Activated CD8-positive, alpha-beta T cell treated with anti-CD3 and anti-CD28 coated beads for 36 hours (primary cell): ENCODE measurements at places on chromosomes 5 and 9.

- no peaks in the 10 kb centered on the region for H3K27me3 ChIP-seq
- no peak for DNase-seq
- no peaks in the 10 kb centered on the region for H3K4me1 ChIP-seq
- H3K27ac ChIP-seq: no peak overlapping the region
- H3K4me3 ChIP-seq: no peak overlapping the region
- H3K36me3 ChIP-seq: no peaks in the 10 kb centered on the region
Measured at GRCh38 chr5:128984480-128984879, 19.2 kb downstream of the SLC27A6 start.

GRCh38 chr9:97908705-97909104 is 13.6 kb downstream of the TRMO start:
- H3K36me3 ChIP-seq: peaks cover 51% of the 10 kb centered on the region
- peaks cover 64% of the 10 kb centered on the region for H3K4me1 ChIP-seq
- no peak for DNase-seq
- H3K27me3 ChIP-seq: no peaks in the 10 kb centered on the region
- peak overlapping the region; percentile 83 for H3K27ac ChIP-seq

- DNase-seq: no peak
- peaks cover 24% of the 10 kb centered on the region for H3K4me1 ChIP-seq
- no peak overlapping the region for H3K27ac ChIP-seq
- H3K27me3 ChIP-seq: no peaks in the 10 kb centered on the region
- no peaks in the 10 kb centered on the region for H3K36me3 ChIP-seq
- no peak overlapping the region for H3K4me3 ChIP-seq
Measured at GRCh38 chr5:172782169-172783039, 11.4 kb upstream of the DUSP1 start.

DNA sequence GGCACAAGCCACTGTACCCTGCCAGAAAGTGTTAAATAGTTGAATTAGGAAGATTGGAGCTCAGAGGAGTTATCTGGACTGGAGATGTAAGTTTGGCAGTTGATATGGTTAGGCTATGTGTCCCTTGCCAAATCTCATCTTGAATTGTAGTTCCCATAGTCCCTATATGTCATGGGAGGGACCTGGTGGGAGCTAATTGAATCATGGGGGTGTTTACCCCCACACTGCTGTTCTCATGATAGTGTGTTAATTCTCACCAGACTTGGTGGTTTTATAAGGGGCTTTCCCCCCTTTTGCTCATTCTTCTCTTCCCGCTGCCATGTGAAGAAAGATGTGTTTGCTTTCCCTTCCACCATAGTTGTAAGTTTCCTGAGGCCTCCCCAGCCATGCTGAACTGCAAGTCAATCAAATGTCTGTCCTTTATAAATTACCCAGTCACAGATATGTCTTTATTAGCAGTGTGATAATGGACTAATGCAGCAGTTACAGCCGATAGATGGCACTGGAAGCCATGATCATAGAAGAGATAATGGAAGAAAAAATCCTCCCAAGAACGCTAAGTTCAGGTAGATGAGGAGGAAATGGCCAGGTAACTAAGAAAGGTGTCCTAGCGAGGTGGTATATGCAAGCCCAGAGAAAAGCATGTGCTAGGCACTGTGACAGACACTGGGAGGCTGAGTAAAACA is 51.4 kb downstream of the TNFSF8 start:
- no peak overlapping the region for H3K4me3 ChIP-seq
- no peaks in the 10 kb centered on the region for H3K27me3 ChIP-seq
- peaks cover 4% of the 10 kb centered on the region for H3K4me1 ChIP-seq
- no peak overlapping the region for H3K27ac ChIP-seq

GRCh38 chr5:177372910-177373309 is 11.3 kb upstream of the SLC34A1 start:
- peaks cover 53% of the 10 kb centered on the region for H3K4me1 ChIP-seq
- no peak overlapping the region for H3K4me3 ChIP-seq
- H3K36me3 ChIP-seq: peaks cover 38% of the 10 kb centered on the region
- no peaks in the 10 kb centered on the region for H3K27me3 ChIP-seq
- DNase-seq: peak; percentile 46

DNA sequence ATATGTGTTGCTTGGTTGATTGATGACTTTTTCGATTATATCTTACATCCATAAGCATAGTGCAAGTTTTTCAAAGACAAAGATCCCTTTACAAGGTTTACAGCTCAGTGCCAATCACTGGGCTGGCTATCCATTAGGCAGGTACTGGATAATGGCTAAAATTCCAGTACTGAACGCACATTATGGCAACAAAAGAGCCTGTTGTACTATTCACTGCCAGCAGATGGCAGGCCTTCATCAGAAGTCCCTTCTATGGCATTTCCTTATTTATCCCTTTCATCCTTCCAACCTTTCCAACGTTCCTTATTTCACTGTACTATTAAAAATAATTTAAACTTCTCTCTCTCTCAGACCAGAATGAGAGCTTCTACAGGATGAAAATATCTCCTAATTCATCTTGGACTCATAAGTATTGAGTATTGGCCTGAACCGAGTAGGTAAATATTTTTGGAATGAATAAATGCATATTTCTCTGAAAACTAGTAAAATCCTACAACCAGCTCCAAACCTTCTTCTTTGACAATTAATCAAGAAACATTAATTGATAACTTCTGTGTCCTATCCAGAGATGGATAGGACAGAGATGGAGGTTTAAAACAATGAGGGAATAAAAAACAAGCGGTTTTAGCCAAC is 6.7 kb upstream of the WNT8A start:
- H3K27ac ChIP-seq: no peak overlapping the region
- H3K4me3 ChIP-seq: no peak overlapping the region
- DNase-seq: peak; percentile 74
- no peaks in the 10 kb centered on the region for H3K27me3 ChIP-seq
- no peaks in the 10 kb centered on the region for H3K36me3 ChIP-seq

DNA sequence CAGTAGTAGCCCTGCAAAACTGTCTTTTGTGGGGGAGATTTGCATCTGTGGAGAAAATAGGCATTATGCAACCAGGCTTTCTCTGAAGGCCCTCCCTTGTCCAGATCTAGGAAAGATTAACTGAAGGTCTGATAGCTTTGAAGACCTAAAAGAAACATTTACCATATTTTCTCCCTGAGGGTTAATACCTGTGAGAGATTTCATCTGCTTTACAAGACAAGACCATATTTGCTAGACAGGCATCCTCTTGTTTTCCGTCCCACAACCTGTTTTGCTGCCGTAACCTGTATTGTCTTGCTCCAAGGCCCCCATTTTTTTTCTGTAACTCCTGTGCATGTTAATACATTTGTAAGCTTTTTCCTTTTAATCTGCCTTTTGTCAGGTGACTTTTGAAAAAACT is 1985.2 kb upstream of the CDH9 start:
- DNase-seq: no peak
- H3K27ac ChIP-seq: no peak overlapping the region
- H3K27me3 ChIP-seq: no peaks in the 10 kb centered on the region
- H3K4me3 ChIP-seq: no peak overlapping the region
- no peaks in the 10 kb centered on the region for H3K4me1 ChIP-seq
- no peaks in the 10 kb centered on the region for H3K36me3 ChIP-seq

DNA sequence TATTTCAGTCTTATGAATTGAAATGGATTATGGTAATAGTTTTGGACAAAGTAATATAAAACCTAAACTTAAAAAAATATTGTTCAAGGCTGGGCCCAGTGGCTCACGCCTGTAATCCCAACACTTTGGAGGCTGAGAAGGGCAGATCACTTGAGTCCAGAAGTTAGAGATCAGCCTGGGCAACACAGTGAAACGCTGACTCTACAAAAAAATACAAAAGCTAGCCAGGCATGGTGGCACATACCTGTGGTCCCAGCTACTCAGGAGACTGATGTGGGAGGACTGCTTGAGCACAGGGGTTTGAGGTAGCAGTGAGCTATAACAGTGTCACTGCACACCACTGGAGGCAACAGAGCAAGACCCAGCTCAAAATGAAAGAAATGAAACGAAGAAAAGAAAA is 81.9 kb downstream of the SCAI start:
- H3K4me1 ChIP-seq: peaks cover 6% of the 10 kb centered on the region
- no peak overlapping the region for H3K4me3 ChIP-seq
- no peak for DNase-seq

- peaks cover 30% of the 10 kb centered on the region for H3K27me3 ChIP-seq
- peak; percentile 37 for DNase-seq
- no peaks in the 10 kb centered on the region for H3K4me1 ChIP-seq
- peak overlapping the region; percentile 30 for H3K4me3 ChIP-seq
- no peak overlapping the region for H3K27ac ChIP-seq
Measured at GRCh38 chr9:92147030-92147851, 32.0 kb upstream of the SPTLC1 start.

DNA sequence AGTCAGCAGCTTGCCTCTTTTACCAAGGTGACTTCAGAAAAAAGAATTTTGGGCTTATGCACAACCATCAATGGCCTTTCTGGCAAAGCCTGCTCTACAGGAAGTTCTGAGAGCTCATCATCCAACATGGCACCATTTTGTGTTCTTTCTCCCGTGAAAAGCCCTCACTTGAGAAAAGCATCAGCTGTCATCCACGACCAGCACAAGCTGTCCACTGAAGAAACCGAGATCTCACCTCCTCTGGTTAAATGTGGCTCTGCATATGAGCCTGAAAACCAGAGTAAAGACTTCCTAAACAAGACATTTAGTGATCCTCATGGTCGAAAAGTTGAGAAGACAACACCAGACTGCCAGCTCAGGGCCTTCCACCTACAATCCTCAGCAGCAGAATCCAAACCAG is 111.2 kb downstream of the SNCAIP start:
- H3K27me3 ChIP-seq: peaks cover 3% of the 10 kb centered on the region
- no peak overlapping the region for H3K4me3 ChIP-seq
- no peak for DNase-seq
- H3K27ac ChIP-seq: no peak overlapping the region

DNA sequence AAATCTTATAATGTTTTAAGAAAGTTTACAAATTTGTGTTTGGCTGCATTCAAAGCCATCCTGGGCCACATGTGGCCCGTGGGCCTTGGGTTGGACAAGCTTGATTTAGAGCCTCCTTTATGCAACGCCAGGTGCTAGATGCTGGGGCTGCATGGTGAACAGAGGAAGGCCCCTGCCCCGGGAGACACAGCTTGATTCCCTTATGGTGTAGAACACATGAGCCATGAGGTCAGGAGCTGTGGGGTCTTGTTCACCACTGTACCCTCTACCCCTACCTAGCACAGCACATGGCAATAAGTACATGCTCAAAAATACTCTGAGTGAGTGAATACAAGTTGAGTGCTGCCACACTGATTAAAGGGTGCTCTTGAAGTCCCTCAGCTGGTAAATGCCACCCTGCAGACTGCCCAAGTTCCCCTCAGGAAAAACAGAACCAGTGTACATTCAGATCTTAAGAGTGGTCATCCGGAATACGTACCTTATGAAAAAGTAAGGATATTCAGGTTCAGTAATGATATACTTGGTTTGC is 71.9 kb downstream of the ARRDC3 start:
- H3K36me3 ChIP-seq: peaks cover 4% of the 10 kb centered on the region

GRCh38 chr5:164934039-164934438 is 1428.6 kb downstream of the MAT2B start:
- H3K27me3 ChIP-seq: no peaks in the 10 kb centered on the region
- no peaks in the 10 kb centered on the region for H3K4me1 ChIP-seq
- no peak for DNase-seq
- no peaks in the 10 kb centered on the region for H3K36me3 ChIP-seq
- H3K27ac ChIP-seq: no peak overlapping the region

GRCh38 chr5:41636605-41637004 is 126.2 kb upstream of the PLCXD3 start:
- H3K36me3 ChIP-seq: no peaks in the 10 kb centered on the region
- H3K27me3 ChIP-seq: peaks cover 5% of the 10 kb centered on the region
- no peak overlapping the region for H3K27ac ChIP-seq
- H3K4me1 ChIP-seq: no peaks in the 10 kb centered on the region

- H3K4me3 ChIP-seq: no peak overlapping the region
- H3K27me3 ChIP-seq: no peaks in the 10 kb centered on the region
- H3K4me1 ChIP-seq: peaks cover 20% of the 10 kb centered on the region
- no peak for DNase-seq
Measured at GRCh38 chr5:65808818-65809217, 86.8 kb downstream of the NLN start.

GRCh38 chr9:107667231-107668070 is 177.9 kb upstream of the KLF4 start:
- no peak overlapping the region for H3K27ac ChIP-seq
- H3K27me3 ChIP-seq: no peaks in the 10 kb centered on the region
- H3K36me3 ChIP-seq: no peaks in the 10 kb centered on the region
- H3K4me1 ChIP-seq: no peaks in the 10 kb centered on the region

DNA sequence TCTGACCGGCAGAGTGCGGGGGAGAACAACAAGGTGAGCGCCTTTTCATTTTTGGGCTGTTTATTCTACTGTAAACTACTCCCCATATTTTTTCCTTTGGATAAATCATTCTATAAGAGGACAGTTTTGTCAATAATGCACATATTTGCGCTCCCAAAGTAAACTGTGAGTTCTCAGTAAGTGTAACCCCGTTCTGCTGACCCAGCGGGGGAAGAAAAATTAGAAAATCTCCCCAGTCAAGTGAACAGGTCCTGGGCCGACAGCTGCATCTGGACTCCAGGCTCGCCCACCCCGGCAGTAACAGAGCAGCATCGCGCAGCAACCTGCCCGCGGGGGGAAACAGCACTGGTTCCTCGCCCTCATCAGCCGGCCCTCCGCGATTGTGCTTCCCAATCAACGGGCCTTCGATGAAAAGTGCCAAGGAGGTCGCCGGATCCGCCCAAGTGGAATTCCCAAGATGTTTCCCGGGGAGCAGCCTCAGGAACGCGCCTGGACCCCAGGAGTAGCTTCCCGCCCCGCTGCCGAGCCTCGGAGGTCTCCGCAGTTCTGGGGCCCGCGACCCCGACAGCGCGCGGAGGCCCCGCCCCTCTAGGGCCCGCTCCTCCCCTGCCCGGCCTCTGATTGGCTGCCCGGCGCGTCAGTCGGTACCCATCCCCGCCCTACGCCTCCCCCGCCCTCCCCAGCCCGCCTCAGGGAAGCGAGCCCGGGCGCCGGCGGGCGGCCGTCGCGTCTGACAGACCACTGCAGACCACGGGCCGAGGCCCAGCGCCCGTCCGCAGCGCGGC is at the start of gene OTULINL:
OTULINL (plus strand) TSS at position 687 of the 785 bp plus-strand sequence. CDS start 103 bp downstream, outside the sequence.
- peak within 1 kb of the TSS; percentile 79 for H3K4me3 ChIP-seq
- H3K27ac ChIP-seq: peak within 1 kb of the TSS; percentile 75
- H3K27me3 ChIP-seq: peaks cover 10% of the 10 kb centered on the region
- peak; percentile 90 for DNase-seq

DNA sequence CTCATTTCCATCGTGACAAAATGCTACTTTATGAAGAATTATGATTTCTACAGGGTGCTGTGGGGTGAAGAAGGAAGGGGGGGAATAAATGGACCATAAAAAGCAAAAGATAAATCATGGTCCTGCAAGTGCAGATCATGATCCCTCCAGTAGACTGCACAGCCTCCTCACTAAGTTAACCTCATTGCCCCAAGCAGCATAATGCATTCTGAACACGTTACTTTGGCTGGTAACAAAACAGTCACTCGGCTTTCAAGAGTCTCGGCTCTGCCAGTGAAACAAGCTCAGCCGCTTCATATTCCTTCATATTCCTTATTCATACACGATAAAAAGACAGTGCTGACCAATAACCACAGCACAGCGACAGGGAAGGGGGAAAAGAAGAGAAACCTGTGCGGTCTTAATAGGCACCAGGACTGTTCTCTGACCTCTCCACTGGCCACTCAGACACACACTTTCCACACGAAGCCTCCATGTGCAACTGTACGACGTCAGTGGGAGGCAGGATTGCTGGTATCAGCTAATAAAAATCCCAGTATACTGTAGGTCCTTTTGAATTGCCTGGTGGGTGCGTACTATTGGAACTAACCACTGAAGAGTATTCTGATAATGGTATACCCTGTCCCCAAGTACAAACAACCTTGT is 60.5 kb downstream of the ANKH start:
- H3K27me3 ChIP-seq: no peaks in the 10 kb centered on the region
- peaks cover 4% of the 10 kb centered on the region for H3K36me3 ChIP-seq
- peaks cover 69% of the 10 kb centered on the region for H3K4me1 ChIP-seq
- DNase-seq: no peak
